IPS DF 6.9 (cell line): ENCODE measurements at places on chromosomes 1 and 21.

DNA sequence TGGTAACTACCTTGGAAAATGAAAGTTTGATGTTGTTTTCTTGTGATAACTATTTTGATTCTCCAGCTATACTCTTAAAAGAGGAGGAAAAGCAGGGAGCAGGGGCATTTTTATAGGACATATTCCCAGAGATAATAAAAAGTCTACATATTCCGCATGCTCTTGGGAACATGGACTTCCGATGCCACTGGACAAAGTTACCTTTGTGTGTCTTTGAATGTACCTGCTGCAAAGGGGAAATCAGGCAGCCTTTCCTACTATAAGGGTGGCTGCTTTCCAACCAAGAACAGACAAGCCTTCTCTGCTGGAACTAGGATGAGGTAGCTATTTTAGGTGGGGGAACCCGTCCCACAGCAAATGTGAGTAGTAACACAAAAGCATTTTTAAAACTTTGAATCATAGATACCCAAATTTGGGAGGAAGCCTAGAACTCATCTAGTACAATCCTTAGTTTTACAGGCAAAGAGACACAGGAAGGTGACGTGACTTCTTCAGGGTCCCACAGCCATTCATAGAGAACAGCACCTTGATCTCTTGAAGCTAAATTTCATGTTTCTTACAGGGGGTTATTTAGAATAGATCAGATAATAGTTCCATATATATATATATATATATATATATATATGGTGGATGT lies 179.9 kb downstream of the FASLG start:
- DNase-seq: no peak

- DNase-seq: no peak
Measured at GRCh38 chr1:228989176-228989575, 253.9 kb downstream of the RHOU start.

GRCh38 chr1:45640293-45640692 lies 16.4 kb upstream of the CCDC17 start:
- DNase-seq: no peak

- DNase-seq: no peak
Measured at GRCh38 chr1:172581273-172581672, 48.3 kb downstream of the SUCO start.

- no peak for DNase-seq
Measured at GRCh38 chr1:41325801-41326200, 35.4 kb upstream of the FOXO6 start.

- DNase-seq: no peak
Measured at GRCh38 chr1:20830378-20830777, 43.3 kb upstream of the HP1BP3 start.

- no peak for DNase-seq
Measured at GRCh38 chr1:52601519-52601918, 652 bp upstream of the GPX7 start.

DNA sequence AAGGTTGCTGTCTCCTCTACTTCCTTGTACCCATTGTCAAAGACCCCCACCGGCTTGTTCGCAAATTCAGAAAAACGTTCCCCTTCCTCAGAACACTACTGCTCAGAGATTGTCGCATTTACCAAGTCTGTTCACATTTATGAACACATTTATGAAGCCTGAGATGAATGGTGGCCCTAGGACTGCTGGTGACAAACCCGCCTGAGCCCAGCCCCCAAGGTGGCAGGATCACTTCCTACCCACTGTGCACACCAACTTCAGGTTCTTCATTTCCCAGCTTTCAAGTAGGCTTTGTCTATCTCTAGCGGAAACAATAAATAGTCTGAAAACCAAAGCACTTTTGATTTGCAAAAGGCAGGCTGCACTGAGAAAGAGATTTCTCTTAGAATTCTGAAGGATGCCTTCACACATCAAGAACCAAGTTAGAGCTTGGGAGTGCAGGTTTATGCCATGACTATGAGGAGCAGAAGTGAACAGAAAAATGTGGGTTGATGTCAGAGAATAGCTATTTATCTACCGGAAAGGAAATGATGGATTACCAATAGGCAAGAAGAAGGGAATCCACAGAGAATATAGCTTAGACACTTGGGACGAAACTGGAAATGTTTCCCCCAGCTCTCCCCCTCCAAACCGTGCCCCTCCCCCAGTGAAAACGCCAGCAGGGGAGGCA lies 200.5 kb downstream of the TOMM20 start:
- DNase-seq: no peak

- DNase-seq: no peak
Measured at GRCh38 chr1:209023790-209024189, 559.7 kb upstream of the CAMK1G start.

GRCh38 chr1:212646588-212646987 lies 38.0 kb downstream of the ATF3 start:
- DNase-seq: no peak

DNA sequence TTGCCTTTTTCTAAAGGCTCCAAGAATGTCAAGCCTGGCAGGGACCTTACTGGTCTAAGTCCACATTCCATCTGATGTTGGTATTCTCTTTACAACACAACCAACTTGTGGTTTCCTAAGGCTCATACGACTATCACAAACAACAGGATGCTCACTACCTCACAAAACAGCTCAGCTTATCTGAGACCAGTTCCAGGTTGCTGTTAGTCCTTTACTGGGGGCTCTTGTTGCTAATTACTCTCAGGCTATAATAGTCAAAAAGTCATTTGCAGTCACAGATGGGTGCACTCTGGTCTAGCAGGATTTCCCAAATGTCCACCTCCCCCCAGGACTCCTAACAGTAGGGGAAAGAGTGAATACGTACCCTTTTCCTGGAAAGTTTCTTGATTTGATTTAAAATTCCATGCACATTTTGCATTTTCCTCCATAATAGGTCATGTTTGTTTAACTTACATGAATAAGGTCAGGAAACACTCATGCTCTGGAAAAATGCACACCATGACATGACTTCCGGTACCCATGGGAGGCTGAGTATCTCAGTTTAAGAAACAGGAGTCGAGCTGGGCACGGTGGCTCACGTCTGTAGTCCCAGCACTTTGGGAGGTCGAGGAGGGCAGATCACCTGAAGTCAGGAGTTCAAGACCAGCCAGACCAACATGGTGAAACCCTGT lies 16.0 kb downstream of the LCK start:
- DNase-seq: no peak

DNA sequence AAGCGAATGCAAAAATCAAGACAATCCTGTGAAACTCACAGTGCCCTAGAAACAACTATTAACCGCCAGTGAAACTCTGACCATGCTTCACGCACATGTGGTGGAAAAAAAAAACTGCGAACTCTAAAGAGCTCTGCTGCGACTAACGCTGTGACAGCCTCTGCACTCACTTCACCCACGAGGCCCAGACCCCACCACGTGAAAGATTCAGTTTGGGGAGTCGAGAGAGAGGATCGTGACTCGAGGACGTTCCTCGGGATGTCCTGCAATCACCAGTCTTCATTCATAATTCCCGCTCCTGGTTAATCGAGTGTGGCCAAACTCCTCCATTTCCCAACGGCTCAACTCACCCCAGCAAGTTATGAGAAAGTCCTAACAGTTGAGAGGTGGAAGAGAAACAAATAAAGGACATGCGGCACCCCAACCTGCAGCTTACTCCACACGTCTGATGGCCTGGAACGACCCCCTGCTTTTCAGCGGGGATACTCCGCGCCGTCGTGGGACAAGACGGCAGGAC lies 1.1 kb downstream of the SERBP1 start:
- DNase-seq: no peak

GRCh38 chr1:245873068-245873467 lies 634.0 kb downstream of the SMYD3 start:
- DNase-seq: no peak

GRCh38 chr1:226417830-226418546 lies 10.1 kb upstream of the PARP1 start:
- DNase-seq: no peak

- DNase-seq: no peak
Measured at GRCh38 chr1:50667710-50668356, 244.6 kb upstream of the DMRTA2 start.

- DNase-seq: no peak
Measured at GRCh38 chr1:32350785-32351398, 11.4 kb downstream of the FAM229A start.

DNA sequence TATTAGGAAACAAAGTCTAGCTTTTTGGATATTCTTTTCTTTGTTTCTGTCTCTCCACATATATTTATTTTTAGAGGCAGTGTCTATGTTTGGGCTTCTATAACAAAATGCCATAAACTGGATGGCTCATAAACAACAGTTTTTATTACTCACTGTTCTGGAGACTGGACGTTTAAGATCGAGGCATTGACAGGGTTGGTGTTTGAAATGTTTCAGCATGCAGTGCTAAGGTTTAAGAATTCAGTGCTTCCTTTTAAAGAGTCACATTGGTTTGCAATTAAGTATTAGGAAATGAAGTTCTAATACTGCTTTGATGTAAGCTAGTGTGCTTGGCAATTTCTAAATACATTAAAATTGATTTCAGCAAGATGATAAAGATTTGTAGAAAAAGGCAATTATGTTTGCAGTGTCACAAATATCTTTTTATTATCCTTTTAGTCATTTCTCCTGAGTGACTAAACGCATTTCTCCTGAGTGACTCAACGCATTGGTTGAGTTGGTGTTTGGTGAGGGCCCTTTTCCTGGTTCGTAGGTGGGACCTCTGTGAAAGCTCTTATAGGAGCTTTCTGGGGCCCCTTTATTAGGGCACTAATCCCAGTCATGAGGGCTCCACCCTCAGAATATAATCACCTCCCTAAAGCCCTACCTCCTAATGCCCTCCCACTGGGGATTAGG lies 317.0 kb downstream of the USP25 start:
- no peak for DNase-seq

- DNase-seq: no peak
Measured at GRCh38 chr1:215457213-215457612, 109.9 kb upstream of the KCTD3 start.

DNA sequence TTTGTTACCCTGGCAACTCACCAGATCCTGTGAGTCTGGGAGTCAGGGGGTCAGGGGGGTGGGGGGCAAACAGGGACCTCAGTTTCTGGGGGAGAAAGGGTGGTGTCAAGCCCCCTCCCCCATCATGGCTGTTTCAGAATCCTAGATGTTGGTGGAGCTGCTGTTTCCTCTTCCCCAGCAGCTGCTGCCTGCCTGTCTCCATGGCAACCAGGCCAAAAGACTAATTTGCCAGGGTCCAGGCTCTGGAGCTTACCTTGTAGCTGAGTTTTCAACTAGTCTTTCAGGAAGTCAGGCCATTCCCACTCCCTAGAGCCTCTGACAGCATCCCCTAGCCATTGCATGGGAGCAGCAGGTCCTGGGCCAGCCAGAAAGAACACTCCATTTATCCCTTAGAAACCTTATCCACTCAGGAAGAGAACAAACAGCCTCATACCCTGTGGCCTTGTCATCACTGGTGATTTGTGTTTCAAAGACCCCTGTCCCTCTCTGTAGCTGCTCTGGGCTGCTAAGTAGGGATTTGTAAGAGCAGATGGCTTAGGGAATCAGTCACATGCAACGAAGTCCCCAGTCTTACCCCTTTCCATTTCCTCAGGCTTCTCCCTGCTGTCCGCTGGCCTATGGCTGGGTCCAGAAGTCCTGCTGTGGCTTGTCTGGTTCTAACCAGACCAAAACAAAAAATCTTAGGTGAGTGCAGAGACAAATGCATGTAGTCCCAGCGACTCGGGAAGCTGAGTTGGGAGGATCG lies 21.5 kb upstream of the STMN1 start:
- no peak for DNase-seq

- DNase-seq: no peak
Measured at GRCh38 chr1:34190692-34191091, 14.0 kb downstream of the C1orf94 start.

DNA sequence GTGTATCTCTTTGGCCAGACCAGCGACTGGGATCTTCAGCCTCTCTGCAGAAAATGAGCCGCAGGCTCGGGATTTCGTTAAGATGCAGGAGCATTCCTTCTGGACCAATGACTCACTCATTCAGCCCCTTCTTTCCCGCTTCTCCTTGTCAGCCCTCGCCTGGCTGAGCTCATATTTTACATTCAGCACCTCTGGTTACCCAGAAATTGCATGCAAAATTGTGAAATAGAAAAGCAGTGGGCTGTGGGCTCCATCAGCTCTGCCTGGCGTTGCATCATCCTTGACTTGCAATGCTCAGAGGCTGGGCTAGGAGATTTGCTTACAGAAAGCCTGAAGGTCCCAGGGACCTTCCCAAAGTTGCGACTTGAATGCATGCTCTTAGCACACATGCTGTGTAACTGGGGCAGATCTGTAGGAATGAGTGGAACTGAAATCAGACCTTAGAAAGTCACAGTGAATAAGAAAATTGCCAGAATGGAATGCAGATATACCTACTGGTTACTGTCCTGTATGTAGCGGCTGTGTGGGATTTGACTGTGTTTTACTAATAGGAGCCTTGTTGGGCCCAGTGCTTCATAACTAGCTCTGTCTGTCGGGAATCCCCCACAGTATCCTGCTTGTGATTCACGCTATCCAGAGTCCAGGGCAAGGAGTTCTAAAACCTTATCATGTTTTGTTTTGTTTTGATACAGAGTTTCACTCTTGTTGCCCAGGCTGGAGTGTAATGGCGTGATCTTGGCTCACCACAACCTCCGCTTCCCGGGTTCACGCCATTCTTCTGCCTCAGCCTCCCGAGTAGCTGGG lies 444.8 kb downstream of the KIF26B start:
- DNase-seq: no peak

DNA sequence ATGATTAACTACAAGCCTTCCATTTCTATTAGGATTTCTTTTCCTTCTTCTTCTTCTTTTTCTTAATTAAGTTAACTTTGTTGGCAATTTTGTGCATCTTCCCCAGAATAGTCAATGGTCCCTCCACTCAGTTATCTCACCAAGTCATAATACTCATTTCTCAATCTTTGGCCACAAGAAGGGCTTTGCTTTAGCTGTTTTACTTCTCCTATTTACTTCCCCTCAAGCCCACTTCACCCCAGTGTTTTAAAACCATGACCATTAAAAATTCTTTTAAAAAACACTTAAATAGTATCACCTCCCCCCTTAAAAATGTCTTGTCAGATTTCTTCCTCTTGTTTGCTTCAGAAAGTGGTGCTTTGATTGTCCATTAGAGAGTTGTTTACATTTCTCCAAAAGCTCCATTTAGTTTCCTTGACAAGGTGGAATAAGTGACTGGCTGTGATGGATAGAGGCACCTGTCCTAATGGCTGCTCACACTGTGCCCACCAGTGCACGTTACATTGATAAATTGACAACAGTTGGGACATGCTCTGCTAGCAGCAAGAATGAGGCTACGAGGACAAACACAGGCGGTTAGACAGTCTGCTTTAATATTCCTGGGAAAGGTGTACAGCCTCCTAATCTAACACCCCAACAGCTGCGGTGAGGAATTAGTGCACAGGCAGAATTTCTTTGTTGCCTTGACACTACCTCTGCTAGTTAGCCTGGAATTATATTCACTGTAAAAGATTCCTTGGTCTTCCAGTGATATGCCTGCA lies 354.7 kb downstream of the LMO4 start:
- DNase-seq: no peak

GRCh38 chr1:150507912-150508864 lies at the start of gene ECM1:
ECM1 (plus strand) TSS chr1:150508109; CDS start chr1:150508210, 101 bp downstream.
- DNase-seq: no peak

DNA sequence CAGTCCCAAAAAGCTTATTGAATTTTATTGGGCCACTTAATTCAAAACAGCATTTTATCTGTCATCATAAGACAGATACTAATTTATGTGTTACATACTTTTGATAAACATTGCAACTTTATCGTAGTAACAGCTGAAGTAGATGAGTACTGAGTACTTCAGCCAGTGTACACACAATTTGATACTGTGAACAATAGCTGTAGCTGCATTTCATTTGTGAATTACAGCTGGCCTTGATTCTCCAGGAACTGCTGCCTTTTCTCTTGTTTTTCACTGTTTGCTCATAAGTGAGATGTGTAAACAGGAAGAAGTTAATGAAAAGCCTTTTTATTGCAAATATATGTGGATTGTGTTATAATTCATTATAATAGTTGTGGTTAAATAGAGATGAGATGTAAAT lies 10.2 kb downstream of the UAP1 start:
- DNase-seq: no peak
